Brain (organoid and tissue), 16 donors: ENCODE measurements at places on chromosomes 7 and 10.

- no peak for DNase-seq
These were observed 15.0 kb upstream of the STEAP4 start for GRCh38 chr7:88321694-88322093.

DNA sequence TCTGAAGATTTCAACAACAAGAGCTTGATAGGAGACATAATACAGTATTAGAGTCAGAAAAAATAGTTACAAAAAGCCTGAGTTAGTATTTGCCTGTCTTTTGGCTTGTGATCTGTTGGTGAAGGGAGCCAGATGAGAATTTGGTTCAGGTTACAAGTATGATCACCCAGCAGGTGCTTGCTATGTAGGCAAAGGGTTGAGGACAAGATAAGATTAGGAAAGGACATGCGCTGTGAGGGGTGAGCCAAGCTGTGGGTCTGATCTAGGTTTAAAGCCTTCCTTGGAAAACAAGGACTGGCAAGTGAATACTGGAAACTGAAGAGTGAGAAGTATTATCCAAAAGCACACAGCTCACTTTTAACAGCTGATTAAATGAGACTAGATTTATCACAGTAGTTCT is 28.7 kb upstream of the CD36 start:
- DNase-seq, result no peak

GRCh38 chr10:119535305-119535704 is 7.2 kb downstream of the RGS10 start:
- DNase-seq, result no peak

DNA sequence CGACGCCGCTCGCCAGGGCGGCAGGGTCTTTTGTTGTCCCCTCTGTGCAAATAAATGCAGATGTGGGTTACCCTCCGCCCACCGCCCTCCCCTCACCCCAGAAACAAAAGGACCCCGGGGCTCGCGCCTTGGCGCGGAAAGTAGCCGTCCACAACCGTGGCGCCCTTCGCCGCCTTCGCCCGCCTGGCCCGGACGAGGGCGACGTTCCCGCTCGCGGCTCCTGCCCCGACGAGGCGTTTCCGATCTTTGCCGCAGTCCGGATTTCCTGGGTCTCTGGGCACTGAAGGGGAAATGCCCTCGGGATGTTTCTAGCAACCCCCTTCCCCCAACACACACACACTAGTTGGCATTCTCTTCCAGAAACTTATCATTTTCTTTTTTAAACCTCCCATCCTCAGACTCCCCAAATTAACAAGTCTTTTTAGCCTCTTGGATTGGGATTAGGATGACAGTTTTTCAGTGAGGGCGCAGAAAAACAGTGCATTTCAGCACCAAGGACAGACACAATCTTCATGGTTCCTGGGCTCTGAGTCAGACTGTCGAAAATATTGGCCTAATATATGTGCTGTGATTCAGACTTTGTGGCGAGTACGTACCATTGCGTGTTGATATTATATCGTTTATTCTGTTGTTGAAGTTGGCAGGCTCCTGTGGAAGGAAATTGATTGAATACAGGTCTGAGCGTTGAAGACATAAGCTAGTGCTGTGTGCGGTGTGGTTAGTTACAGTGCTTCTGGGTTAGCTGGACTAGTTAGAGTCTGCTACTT is 771 bp downstream of the PHYHIPL start:
- DNase-seq, result peak; percentile 79

DNA sequence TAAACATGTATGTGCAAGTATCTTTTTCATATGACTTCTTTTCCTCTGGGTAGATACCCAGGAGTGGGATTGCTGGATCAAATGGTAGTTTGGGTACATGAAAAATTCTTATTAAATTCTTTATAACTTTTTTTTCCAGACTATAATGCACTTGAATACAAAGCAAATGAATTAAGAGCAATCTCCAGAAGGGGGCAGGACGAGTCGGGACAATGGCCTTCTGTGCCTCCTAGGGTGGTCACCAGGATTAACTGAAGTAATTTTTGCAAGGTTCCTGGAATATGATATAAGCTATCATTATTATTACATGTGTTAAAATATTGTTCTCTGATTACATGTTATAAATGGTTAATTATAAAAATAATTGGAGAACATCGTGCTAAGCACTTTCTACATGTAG is 127.2 kb downstream of the PPP1R17 start:
- no peak for DNase-seq

DNA sequence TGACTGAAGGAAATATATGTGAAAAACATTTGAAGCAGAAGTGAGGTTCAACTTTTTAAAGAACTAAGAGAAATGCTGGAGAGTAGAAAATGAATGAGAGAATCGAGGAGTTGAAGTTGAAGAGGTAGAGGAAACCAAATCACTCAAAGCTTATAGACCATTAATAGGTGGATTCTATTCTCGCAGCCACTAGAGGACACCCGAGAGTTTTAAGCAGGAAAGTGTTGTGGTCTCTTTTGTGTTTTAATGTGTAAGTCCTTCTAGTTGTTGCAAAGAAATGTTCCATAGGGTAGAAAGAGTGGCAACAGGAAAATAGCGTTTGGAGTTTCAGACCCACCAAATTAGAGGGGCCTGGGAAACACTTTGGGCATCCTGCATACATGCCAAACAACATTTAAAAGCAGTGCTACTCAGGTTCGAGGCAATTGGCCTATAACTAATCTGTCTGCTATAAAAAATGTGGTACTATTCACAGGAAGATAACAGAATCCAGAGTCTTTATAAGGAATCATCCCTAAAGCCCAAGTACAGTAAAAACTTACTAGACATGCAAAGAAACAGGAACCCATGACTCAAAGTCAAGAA is 75.3 kb upstream of the TAS2R16 start:
- DNase-seq, result no peak

DNA sequence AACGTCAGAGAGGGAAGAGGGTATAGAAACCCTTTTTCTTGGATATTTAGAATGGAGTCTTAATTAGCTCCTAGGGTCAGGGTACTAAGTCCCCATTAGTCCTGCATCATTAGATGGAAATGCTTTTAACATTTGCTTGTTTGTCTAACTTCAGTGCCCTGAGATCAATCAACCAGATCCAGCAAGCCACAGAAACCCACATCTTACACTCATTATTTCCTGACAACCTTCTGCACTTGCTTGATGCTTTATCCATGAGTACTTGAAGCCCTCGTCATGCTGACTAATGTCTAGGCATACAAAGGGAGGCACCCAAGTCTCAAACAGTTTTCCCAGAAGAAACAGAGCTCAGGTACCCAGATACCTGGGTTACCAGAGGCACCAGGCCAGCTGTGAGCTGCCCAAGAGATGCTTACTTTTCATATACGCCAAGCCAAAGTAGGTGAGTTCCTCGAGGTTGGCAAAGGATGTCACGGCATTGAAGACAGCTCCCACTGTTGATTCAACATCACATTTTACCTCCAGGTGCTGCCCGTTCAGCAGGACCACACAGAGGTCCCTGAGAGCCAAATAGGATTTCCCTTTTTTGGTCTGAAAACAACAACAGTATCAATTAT is 42.7 kb downstream of the FRMPD2 start:
- DNase-seq, result no peak

GRCh38 chr10:124173298-124173900 is 80.0 kb upstream of the CHST15 start:
- no peak for DNase-seq

- no peak for DNase-seq
These were observed 554 bp downstream of the FRA10AC1 start for GRCh38 chr10:93701866-93702209.

- DNase-seq, result peak; percentile 17
These were observed 354.0 kb downstream of the PHF14 start for GRCh38 chr7:11327633-11328032.

DNA sequence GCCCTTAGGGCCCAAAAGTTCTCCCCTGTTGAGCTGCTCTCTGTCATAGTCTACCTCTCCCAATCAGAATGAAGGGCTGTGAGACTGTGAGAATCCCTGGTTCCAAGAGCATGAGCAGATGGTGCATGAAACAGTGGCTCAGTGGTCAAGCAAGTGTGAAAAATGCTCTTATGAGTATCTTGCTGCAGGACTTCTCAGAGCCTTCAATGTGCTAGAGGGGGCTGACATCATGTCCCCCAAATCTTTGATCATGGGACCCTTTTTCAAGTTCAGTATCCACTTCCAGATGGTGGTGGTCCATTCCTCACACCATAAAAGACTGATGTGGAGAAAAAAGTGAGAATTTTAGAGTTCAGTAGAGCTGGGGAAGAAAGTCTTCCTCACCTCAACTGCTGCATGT is 265.3 kb upstream of the HABP2 start:
- DNase-seq, result no peak

GRCh38 chr7:104855861-104856260 is 158.1 kb upstream of the KMT2E start:
- DNase-seq, result peak; percentile 41

DNA sequence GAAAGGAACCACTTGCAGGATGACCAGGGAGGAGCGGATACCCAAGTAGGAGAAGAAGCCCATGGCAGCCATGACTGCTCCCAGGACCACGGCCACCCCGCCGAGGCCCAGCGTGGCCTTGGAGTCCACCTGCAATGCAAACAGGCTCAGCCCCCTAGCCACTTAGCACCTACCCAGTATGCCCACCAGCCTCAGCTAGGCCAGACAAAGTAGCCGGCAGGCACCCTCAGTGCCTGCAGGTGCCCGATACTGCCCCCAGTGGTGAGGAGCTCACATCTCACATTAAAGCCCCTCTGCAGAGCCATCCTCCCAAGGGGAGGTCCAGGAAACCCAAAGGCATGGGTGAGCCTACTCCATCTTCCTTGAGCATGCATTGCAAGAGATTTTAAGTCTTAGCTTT is 6.6 kb downstream of the NPC1L1 start:
- DNase-seq, result no peak

DNA sequence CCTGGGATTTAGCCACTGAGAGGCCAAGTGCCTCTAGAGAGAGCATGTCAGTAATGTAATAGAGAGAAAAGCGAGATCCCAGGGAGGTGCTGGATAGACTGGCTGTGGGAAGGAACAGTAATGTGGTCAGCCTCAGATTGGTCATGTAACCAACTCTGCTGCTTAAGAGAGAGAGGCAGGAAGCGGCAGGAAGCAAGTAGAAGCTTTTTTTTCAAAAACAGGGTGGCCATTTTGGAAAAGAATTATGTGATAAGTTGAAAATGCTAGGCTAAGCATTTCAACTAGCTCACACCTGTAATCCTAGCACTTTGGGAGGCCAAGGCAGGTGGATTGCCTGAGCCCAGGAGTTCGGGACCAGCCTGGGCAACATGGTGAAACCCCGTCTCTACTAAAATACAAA is 3.7 kb upstream of the PCOLCE start:
- no peak for DNase-seq

DNA sequence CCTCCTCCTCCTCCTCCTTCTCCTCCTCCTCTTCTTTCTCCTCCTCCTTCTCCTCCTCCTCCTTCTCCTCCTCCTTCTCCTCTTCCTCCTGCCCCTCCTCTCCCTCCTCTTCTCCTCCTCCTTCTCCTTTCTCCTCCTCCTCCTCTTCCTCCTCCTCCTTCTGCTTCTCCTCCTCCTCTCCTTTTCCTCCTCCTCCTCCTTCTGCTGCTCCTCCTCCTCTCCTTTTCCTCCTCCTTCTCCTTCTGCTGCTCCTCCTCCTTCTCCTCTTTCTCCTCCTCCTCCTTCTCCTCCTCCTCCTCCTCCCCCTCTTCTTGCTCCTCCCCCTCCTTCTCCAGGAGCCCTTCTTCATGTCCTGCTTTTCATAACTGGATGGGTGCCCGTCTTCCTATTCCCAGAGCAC is 12.2 kb downstream of the PLXNA4 start:
- no peak for DNase-seq

DNA sequence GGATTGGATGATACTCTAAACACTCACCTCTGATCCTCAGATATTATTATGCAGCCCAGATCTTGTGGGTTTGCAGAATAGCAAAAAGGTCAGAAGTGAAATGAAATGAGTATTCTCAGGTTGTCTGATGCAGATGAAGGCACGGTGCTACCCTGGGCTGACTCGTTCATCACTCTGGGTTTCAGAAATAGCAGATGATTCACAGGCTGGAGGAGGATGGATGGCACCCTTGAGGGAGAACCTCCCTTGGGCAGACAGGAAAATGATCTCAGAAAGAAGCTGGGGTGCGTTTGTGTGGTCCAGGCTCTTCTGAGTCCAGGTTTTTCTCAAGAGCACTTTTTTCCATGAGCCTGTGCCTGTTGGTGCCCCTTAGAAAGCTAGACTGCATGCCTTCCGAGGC is 515.8 kb upstream of the MKI67 start:
- DNase-seq, result no peak

GRCh38 chr7:39592586-39592985 is 26.4 kb downstream of the YAE1 start:
- DNase-seq, result no peak

GRCh38 chr7:22730066-22730710 is 3.2 kb downstream of the IL6 start:
- no peak for DNase-seq

DNA sequence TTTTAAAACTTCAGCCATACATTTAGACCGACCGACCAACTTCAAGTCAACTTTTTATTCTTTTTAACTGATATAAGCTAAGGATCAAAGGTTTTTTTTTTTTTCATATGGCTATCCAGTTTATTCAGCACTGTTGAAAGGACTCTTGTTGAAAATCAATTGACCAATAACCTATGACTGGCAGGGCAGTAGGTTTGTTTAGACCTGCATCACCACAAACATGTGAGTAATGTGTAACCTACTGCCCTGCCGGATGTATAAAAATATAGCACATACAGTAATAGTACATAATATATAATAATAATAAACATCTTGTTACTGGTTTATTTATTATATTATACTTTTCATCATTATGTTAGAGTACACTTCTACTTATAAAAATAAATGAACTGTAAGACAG is 434.6 kb upstream of the SEMA3A start:
- no peak for DNase-seq

DNA sequence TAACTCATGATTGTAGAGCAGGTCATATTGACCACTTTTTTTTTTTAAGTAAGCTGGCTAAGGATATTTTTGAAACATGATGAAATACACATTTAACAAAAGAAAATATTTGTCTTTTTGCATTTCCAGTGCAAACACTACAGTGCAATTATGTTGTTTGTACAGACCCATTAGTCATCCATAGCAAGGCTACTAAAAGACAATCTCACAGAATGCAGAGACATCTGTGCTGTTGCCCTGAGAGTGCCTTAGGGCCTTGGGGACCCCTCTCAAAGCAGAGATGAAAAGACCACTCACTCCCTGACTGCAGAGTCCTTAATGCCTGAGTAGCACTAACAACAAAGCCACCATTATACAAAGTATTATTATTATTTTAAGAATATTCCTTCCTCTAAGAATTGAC is 104.5 kb downstream of the NRCAM start:
- no peak for DNase-seq

- no peak for DNase-seq
These were observed 136.4 kb downstream of the OAT start for GRCh38 chr10:124282326-124282725.

- DNase-seq, result peak; percentile 51
These were observed 543.1 kb upstream of the MBL2 start for GRCh38 chr10:53315709-53316108.

- no peak for DNase-seq
These were observed 52.7 kb downstream of the HIPK2 start for GRCh38 chr7:139725077-139725476.

DNA sequence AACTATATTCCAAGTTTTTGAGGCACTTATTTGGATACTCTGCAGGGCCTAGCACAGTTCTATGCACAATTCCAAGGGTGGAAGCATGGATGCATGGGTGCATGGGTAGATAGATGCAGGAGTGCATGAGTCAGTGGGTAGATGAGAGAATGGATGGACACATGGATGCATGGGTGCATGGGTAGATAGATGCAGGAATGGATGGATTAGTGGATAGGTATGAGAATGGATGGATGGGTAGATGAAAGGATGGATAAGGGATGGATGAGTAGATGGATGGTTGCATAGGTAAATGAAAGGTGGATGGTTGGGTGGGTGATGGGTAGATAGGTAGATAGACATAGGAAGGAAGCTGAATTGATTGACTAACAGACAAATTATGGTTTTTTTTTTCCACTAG is 15.6 kb downstream of the PNLIPRP2 start:
- no peak for DNase-seq
